ENCODE measurements at places on chromosomes 3 and 15.
A peak's percentile ranks its signal among the peaks of the same experiment; 100 is the strongest.

DNA sequence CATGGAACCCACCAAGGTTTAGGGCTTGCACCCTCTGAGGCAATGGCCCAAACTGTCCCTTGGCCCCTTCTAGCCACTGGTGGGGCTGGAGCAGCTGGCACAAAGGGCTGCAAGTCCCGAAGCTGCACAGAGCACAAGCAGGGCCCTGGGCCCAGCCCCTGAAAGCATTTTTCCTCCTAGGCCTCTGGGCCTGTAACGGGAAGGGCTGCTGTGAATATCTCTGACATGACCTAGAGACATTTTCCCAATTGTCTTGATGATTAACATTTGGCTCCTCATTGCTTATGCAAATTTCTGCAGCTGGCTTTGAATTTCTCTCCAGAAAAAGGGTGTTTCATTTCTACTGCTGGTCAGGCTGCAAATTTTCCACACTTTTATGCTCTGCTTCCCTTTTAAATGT, 151.5 kb upstream of the CADPS start:
- no peak for DNase-seq

DNA sequence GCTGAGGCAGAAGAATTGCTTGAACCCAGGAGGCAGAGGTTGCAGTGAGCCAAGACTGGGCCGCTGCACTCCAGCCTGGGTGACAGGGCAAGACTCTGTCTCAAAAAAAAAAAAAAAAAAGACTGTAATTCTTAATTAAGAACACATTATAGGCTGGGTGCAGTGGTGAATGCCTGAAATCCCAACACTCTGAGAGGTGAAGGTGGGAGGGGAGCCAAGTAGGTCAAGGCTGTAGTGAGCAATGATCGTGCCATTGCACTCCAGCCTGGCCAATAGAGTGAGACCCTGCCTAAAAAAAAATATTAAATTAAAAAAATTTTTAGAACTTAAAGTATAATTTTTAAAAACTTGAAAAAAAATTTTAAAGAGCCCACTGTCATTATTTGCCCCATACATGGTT, 13.4 kb upstream of the ARPIN start:
- no peak for DNase-seq

DNA sequence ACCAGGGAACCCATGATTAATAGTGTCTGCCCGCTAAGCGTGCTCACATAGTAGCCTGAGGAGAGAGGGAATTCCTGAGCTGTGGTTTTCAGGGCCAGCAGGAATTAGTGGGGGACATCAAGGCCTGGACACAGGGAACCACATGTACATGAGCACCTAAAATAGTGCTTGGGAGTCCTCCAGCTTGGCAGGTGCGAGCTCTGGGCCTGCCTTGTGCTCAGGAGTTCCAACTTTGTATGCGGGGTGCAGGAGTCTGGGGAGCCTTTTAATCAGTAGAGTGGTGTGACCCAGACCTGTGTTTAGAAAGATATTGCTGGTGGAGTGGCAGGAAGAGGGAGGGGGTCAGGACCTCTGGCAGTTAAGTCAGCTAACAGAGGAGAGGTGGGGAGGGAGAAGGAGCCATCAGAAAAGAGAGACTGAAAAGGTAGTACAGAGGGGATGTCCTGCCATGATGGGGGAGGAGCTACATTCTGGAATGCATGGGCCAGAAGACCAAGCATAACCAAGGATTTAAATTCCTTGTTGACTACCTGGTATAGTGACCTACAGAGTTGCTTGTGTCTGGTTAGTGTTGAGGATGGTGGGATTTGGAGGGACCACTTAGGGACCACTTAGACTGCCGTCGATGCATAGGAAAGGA, 1.9 kb downstream of the DAG1 start:
- no peak for DNase-seq

- no peak for DNase-seq
Observed at GRCh38 chr15:54289590-54290136, 311.4 kb downstream of the UNC13C start.

DNA sequence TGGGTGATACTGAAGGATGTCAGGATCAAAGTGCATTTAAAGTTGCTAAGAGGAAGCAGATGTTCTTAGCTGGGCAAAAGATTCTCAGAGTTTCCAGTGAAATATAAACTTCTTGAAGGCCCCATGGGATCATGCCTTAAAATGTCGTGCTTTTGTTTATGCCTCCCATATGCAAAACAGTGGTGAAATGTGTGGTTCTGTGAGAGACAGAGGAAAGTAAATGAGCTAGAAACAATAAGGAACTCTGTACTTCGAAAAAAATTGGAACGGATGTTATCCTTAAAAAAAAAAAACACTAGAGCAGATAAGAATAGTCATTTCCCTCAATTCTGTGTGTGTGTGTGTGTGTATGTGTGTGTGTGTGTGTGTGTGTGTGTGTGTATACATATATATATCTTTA, 497.0 kb upstream of the TBL1XR1 start:
- peak; percentile 48 for DNase-seq

DNA sequence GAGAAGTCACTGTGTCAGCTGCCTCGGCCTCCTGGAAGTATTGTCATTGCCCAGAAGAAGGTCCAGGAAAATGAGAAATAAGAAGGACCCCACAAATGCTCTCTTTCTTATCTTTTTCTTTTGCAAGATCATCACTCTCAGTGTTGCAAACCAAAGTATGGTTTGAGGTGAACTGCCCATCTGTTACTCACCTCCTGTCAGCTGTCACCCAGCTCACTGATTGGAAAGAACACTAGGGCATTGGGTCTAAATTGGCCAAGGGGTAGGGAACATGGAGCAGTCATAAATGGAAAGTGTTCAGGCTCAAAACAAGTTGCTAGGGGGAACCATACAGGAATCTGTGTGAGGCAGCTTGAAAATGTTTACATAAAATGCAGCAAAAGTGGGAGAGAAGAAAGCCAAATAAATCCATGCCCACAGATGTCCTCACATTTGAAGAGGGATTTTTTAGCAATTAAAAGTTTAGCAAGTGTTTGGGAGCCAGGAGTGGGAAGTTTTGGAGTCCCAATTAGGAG, 431.2 kb upstream of the THBS1 start:
- DNase-seq = no peak

- DNase-seq = no peak
Observed at GRCh38 chr3:141392416-141392815, 24.1 kb downstream of the ZBTB38 start.

DNA sequence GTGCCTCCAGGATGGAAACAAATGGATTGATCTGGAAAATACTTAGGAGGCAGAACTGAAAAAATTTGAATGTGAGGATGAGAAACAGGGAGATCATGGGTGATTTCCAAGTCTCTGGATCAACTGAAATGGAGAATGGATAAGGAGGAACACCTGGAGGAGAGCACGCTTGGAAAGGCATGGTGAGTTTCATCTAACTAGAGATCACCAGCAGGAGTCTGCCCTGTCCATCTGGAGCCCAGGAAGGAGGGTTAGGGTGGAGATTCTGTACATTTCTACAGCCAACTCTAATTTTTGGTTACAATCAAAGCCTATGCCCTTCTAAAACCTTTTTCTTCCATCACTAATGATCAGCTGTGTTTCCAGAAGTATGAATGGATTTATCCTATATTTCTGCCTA, 995.9 kb upstream of the CFAP20DC start:
- DNase-seq = no peak
